Central memory CD4-positive, alpha-beta T cell (primary cell): ENCODE measurements at places on chromosomes 7 and 10.

DNA sequence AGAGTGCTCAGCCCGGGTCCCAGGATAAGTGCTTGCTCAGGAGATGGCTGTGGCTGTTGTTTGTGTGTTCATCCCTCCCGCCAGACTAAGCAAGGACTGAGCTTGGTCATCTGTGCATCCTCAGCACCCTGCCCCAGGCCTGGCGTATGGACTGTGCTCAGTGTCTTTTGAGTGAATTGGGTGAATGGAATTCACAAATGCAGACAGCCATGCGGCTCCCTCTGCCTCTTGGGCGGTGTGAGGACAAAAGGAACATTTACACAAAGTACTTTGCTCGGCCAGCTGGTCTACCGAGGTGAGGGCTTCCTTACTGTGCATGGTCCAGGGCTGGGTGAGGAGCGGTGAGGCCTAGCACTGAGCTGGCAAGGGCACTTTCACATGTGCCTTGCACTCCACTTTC lies 120.2 kb downstream of the CDH23 start:
- no peak for DNase-seq

DNA sequence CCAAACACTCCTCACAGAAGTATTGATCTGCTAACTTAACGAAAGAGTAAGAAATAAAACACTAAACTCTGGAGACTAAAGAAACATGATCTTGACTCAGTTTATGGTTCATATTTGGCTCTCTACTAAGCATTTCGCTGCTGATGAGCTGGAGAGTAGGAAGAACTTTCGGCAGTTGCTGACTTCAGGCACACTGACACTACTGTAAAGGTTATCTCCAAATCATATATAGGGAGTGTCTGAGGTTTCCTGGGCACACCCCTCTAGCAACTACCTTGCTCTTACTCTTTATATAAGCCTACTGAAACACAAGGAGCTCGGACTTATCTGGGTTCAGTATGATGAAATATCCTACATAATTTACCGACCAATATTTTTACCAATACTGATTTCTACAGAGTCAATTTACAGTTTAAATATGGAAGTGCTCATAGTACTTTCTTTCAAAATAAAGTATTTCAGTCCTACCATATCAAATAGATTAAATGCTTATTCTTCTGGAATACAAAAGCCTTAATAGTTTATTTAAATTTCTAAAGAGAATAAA lies 39.5 kb downstream of the ERCC6 start:
- no peak for DNase-seq

GRCh38 chr10:31765541-31765940 lies 163.1 kb downstream of the ARHGAP12 start:
- no peak for DNase-seq

DNA sequence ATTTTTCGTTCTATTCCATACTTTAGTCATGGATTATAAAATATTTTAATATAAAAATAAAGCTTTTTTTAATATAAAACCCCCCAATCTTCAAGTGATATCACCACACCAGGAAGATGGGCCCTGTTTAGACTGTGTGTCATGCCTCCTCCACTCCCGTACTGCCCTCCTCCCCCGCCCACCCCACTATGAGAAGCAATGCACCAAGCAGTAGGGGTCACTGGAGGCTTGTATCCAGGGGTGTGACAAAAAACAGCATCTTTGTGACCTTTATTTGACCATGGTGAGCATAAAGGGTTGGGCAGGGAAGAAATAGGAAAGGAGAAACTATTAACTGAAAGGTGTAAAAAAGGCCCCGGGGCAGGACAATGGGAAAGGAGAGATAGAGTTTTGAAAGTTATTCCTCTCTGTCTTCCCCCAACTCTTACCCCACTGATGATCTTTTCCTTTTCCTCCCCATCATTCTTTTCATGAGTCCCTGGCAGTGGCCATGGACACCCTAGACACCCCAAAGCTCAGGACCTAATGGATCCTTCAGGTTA lies 3.5 kb downstream of the PITX3 start:
- no peak for DNase-seq

DNA sequence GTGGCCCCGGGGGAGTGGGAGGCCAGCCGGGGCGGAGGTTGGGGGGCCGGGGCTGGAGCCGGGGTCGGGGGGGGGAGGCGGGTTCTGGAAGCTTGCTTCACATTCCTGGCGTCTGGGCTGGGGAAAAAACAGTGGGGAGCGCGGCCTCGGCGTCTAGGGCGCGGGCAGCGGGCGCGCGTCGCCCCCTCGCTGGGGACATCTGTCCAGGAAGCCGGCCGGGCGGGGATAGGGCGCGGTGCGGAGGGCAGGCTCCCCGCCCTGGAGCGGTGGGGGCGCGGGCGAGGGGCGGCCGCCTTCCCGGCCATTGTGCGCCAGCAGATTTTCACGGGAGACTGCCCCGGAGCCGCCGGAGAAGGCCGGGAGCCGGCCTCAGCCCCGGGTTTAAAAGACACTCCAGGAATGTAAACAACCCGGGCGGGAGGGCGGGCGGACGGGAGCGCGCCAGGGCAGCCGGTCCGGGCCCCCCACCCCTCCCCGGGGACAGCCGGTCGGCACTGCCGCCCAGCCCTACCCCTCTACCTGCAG lies 1.4 kb downstream of the ZMIZ1 start:
- no peak for DNase-seq
